ENCODE measurements at places on chromosomes 16 and 17.

- no peak for DNase-seq
Observed at GRCh38 chr17:6548578-6549330, 7.6 kb downstream of the PITPNM3 start.

DNA sequence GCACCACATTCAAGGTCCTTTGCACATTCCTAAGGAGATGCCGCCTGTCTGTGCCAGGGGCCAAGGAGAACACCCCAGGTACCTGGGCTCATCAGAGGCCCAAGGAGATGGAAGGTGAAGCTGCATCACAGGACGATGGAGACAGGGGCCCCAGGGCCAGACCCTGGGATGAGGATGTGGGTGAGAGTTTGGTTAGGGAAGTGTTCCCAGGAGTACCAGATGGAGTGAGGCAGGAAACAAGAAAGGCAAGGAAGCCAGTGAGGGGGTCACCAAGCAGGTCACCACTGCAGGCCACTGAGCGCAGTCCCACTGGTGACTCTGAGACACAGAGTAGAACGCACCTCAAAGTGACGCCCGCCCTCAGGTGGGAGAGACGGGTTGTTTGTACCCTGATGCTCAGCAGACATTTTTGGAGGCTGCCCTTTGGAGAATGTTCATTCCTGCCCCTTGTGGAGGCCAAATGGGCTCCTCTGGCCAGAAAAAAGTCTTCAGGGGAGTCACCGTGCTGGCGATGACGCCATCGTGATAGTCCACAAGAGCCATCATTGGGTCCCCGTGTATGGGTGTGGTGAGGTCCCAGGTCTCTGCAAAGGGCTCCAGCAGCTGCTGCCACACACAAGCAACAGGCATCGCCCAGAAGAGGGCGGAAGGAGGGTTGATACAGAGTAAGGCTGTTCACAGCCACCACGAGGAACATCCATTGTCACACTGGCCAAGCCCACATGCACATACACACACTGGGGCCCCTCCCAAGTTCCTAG, 57.5 kb downstream of the BEAN1 start:
- DNase-seq, result no peak

- DNase-seq, result peak; percentile 67
Observed at GRCh38 chr16:3022208-3022683, 1.5 kb downstream of the HCFC1R1 start.

GRCh38 chr16:79247386-79247785, 353.2 kb downstream of the MAF start:
- no peak for DNase-seq

DNA sequence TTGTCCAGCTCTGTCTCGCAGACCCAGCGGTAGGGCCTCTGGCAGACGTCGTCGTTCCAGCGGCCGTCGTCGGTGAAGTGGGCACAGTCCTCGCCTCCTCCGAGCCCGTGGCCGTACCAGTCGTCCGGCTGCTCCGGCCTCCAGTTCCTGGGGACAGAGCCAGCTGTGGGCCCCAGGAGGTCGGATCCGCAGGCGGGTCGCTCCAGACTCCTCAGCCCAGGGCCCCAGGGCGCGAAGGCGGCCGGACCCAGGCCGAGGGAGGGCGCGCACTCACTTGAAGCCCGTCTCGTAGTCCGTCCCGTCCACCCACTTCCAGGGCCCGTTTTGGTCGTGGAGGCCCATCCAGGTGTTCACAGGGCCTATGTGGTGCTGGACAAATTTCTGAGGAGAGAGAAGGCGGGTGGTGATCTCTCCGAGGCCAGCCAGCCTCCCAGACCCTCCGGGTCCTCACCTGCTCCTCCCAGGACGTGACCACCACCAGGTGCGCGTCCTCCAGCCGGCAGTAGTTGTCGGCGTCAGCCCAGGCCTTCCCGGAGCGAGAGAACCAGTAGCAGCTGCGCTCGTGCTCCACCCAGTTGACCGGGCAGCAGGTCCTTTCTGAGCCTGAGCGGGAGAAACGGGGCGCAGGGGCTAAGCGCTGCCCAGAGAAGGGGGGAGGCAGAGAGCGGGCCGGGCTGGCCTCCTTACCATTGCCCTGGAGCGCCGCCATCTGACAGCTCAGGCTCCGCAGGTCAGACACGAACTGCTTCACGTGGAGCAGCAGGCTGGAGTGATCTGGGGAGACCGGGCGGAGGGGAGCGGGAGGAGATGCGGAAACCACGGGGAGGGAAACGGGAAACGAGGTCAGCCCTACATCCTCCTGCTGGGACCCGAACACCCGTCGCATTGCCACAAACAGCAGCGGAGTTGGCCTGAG, 5.2 kb downstream of the ASGR1 start:
- DNase-seq, result no peak

- DNase-seq, result no peak
Observed at GRCh38 chr17:63949576-63950250, 17.6 kb upstream of the CD79B start.

DNA sequence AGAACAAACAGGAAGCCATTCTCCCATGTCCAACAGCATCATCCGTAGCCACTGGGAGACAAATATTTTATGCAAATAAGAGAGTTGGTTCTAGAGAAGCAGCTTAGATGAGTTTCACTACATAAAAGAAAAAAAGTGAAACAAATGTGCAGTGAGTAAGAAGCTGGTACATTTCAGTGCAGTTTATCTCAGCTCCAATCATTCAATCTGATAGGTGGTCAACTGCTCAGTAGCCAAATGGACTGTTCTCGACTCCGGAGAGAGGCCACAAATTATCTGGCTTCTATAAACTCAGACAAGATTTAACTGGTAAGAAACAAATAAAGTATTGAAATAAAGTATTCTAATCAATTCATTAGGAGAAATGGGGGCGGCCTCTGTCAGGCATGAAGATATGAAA, 68.3 kb downstream of the MAF start:
- DNase-seq, result no peak

DNA sequence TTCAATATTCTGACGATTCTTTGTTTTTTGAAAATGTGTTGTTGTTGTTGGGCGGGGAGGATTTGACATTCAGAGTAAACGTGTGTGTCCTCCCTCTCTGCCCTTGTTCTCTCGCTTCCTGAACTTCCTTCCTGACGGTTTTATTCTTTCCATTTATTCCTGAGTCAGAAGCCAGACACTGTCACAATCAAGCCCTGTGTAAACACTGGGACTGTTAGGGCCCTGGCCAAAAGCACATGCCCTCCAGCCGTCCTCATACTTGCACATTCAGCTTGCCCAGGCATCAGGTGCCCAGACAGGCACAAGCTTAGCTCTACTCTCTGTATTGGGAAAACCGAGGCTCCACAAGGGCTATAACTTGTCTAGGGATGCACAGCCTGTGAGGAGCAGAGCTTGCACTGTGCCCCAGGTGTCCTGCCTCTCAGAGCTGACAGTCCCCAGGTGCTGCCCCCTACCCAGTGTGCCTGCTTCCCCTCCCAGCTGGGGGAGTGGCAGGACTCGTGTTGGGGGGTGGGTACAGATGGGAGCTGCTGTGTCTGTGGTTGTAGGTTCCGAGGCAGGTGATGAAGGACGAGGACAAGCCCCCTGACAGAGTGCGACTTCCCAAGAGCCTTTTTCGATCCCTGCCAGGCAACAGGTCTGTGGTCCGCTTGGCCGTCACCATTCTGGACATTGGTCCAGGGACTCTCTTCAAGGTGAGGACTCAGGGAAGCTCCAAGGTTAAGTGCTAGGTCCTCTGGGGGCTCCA, 9.7 kb downstream of the ADGRG3 start:
- DNase-seq, result no peak

DNA sequence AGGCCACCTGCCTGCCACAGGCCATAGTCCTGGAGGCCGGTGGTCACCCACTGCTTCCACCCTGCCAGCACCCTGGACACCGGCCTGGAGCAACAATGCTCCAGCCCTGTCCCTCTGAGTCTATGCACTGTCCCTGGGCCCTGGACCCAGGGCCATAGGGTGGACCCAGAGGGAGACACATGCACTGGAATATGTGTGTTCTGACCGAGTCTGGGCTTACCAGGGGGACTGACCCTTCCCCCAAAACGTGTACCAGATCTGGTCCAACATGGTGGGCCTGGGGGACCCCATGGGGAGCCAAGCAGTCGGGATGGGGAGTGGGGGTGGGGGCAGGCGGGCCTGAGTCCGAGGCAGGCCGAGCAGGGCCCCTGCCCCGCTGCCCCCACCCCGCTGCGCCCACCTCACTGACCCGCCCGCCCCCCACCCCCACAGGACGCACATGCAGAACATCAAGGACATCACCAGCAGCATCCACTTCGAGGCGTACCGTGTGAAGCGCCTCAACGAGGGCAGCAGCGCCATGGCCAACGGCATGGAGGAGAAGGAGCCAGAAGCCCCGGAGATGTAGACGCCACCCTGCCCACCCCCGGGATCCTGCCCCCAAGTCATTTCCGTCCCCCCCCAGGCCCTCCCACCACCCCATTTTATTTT, 357.4 kb downstream of the SEC14L1 start:
- no peak for DNase-seq

DNA sequence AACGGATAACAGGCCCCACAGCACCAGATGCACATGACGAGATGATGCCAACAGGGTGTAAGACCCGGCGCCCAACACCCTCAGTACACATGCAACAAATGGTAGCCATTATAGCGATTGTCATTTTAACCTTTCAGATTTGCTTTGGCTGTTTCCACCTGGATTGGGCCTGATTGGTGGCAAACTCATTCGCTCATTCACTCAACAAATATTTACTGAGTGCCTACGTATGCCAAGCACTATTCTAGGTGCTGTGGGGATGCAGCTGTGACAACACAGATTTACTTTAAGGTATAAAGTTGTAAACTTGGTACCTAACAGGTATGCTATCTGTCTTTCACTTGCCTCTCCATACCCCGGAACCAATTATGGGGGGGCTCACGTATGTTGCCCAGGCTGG, 66.8 kb downstream of the SRCIN1 start:
- no peak for DNase-seq

DNA sequence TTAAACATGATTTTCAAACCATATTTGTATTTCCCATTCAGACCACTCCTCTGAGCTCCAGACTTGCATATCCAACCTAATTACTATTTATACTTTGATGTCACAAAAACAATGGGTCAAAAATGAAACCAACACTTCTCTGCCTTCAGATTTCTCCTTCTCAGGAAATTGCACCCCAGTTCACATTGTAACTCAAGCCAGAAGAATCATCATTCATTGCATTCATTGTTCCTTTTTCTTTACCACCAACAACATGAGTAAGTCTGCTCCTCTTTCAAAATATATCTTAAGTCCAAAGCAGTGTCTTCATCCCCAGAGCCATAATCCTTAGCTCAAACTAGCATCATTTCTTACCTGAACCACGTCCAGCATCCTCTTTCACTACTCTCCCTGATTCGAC, 2.6 kb upstream of the AKAP1 start:
- no peak for DNase-seq

- no peak for DNase-seq
Observed at GRCh38 chr16:2839650-2840450, 9.7 kb downstream of the ZG16B start.

DNA sequence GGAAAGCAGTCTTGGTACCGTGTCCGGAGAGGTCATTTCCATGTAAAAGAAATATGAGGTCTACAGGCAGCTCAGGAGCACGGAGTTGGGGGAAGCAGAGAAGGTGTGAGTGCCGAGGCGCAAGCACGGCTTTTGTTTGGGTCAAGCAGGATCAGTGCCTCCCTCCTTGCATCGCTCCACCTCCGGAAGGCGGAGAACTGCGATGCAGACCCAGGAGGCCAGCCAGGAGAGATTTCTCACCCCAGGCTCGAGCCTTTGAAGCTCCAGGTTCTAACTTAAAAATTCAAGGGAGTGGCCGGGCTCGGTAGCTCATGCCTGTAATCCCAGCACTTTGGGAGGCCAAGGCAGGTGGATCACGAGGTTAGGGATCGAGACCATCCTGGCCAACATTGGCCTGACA, 25.0 kb downstream of the NAA60 start:
- DNase-seq, result no peak

GRCh38 chr16:79885320-79885719, 284.8 kb upstream of the MAF start:
- no peak for DNase-seq

Measured in activated CD4-positive, CD25-positive, alpha-beta regulatory T cell (primary cell).